Lung microvascular endothelial cell (primary cell): ENCODE measurements at places on chromosomes 11 and 22. TPM values are rescaled to one million over a fixed set of nuclear protein-coding genes. Genes with fewer than 3 reads are reported as not detected.

DNA sequence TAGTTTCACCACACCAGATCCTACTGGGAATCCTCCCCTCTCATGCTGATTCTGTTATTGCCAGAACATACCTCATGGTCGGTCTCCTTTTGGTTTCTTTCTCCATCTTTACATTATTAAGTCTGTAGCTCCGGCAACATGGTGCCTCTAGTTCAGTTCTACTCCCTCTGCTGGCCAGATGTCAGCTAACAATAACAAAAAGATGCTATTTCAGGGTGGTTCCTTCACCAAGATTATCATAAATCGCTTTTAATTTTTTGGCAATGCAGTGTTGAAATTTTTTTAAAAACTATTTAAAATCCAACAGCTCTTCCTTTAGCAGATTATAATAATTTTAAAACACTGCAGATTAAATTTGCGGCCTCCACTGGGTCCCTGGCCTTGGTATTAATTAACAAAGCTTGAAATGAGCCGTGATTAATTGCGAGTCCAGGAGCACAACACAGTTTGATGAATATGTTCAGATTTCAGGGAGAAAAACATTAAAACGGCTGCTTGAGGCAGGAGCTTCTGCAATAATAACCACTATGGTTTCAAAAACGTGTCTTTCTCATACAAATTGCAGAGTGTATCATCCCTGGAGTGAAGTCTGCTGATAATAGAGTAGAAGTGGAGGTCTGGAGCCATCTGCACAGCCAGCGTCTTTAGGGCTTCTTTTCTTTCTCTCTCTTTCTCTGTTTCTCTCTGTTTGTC is 492.9 kb upstream of the KIRREL3 start:
- DNase-seq = no peak

- no peak for DNase-seq
Measured at GRCh38 chr22:17985606-17986005, 38.8 kb downstream of the MICAL3 start.

The P2RX6 gene
- not detected in 2 replicates for total RNA-seq

The APOC3 gene
- not detected in 2 replicates for total RNA-seq

The MISFA gene
- 0.20 and 0.22 TPM in 2 replicates for total RNA-seq

DNA sequence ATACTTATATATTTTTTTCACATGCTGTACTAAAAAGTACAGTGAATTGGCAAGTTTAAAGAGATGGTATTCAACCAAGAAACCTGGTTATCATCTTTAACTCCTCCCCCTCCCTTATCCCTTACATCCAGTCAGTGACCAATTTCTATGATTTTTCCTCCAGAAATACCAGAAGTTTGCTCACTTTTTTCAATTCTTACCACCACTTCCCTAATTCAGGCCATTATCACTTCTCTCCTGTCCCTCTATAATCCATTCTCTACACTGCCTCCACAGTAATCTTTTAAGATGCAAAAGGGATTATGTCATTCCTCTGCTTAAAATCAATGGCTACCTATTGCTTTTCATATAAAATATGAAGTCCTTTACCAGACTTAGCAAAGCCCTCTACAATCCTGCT is 62.8 kb downstream of the CEP57 start:
- DNase-seq = no peak

GRCh38 chr11:122917311-122917710 is 34.8 kb downstream of the JHY start:
- DNase-seq = no peak

DNA sequence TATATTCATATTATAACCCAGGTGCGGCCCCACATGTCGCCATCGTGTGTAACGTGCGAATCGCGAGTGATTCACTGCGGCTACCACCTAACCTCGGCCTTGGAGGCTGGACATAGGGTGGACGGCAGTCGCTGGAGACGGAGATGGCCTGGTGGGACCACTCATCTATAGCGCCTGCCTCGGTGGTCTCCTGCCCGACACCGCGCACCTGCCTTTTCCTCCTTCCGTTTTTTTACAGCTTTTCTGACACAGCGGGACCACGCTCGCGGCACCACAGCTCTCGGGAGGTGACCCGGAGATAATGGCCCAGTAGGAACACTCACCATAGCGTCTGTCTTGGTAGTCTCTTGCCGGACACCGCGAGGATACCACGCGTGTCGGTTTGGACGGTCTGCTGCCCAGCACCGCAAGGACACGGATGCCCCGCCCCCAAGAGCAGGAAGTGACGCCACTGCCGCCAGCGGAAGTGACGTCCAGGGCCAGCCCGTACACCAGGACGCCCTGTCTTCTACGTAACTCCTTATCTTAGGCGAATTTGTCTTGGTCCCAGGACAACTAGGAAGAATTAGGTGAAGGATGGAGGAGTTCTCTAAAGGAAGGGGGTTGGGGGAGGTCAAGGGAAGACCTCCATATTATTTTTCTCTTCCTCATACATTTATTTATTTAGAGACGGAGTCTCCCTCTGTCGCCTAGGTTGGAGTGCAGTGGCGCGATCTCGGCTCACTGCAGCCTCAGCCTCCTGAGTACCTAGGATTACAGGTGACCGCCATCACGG is 6.4 kb downstream of the SNU13 start:
- peak; percentile 91 for DNase-seq

The ZNF70 gene
- 1.3 and 1.8 TPM in 2 replicates for total RNA-seq

The POU2AF3 gene
- not detected in 2 replicates for total RNA-seq

DNA sequence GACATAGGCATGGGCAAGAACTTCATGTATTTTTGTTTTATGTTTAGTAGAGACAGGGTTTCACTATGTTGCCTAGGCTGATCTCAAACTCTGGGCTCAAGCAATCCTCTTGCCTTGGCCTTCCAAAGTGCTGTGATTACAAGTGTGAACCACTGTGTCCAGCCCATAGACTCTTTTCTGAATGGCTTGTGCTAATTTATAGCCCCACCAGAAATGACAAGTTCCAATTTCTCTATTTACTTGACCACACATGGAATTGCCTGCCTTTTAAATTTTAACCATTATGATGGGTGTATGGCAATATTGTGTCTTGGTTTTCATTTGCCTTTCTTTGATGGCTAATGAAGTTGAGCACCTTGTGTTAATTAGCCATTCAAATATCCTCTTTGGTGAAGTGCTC is 85.8 kb upstream of the NECTIN1 start:
- DNase-seq = no peak

GRCh38 chr22:31097941-31098631 is 9.3 kb downstream of the SELENOM start:
- no peak for DNase-seq

GRCh38 chr11:69105461-69106030 is 50.2 kb upstream of the SMIM38 start:
- no peak for DNase-seq

- DNase-seq = no peak
Measured at GRCh38 chr11:24240496-24241175, 256.2 kb upstream of the LUZP2 start.

- no peak for DNase-seq
Measured at GRCh38 chr11:22559416-22559815, 66.2 kb downstream of the FANCF start.

The MUC5AC gene
- total RNA-seq = not detected in 2 replicates

The GPR83 gene
- total RNA-seq = not detected in 2 replicates

DNA sequence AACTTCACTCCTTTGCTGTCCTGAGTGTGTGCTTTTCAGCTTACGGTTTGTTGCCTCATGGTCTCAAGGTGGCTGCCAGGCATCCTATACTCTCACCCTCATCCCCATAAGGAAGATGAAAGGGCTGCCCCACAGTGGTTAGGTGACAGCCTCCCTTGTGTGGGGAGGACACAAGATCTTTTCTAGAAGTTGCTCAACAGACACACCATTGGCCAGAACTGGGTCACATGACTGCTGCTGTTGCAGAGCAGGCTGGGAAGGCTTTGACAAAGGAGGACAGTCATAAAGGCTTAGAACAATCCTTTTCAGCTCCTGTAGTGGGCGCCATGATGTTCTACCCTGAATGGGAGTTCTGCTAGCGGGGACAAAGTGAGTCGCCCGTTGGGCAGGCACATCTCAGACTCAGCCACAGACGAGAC is 69.7 kb upstream of the RASD2 start:
- DNase-seq = no peak

- DNase-seq = no peak
Measured at GRCh38 chr11:59625703-59626102, 10.1 kb upstream of the OSBP start.

DNA sequence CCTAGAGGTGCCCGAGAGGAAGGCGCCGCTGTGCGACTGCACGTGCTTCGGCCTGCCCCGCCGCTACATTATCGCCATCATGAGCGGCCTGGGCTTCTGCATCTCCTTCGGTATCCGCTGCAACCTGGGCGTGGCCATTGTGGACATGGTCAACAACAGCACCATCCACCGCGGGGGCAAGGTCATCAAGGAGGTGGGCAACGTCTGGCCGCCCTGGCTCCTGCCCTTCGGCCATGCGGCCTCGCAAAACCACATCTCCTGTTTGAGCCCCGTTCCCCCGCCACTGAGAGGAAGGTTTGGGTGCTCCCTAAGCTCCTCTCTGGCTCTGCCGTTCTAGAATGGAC is 3.4 kb downstream of the SLC17A6 start:
- DNase-seq = no peak

The OR51I1 gene
- total RNA-seq = not detected in 2 replicates

DNA sequence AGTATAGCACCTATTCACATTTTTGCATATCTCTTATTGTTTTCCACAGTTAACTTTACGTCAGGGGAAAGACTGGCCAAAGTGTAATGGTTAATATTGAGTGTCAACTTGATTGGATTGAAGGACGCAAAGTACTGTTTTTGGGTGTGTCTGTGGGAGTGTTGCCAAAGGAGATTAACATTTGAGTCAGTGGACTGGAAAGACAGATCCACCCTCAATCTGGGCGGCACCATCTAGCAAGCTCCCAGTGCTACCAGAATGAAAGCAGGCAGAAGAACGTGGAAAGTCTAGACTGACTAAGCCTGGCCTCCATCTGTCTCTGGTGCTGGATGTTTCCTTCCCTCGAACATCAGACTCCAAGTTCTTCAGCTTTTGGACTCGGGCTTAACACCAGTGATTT is 1900.7 kb upstream of the RAG2 start:
- DNase-seq = no peak

- DNase-seq = no peak
Measured at GRCh38 chr11:122234257-122234656, 118.2 kb upstream of the BLID start.

DNA sequence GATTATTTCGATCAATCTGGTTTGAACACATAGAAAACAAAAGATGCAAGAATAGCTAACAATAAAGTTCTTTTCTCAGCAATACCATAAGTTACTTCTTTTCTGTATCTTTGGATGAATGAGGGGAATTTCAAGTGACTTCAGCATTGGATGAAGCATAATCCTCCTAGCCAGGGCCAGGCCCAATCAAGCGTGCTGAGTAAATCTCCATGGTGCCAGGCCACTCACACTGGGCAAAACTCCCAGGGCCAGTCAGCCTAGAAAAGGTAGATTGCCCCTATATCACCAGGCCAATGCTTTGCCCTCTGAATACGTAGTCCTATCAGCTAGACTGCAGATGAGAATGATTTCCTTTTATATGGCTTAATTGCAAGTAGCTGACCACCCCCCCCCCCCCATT is 6.0 kb downstream of the CNTF start:
- peak; percentile 6 for DNase-seq

DNA sequence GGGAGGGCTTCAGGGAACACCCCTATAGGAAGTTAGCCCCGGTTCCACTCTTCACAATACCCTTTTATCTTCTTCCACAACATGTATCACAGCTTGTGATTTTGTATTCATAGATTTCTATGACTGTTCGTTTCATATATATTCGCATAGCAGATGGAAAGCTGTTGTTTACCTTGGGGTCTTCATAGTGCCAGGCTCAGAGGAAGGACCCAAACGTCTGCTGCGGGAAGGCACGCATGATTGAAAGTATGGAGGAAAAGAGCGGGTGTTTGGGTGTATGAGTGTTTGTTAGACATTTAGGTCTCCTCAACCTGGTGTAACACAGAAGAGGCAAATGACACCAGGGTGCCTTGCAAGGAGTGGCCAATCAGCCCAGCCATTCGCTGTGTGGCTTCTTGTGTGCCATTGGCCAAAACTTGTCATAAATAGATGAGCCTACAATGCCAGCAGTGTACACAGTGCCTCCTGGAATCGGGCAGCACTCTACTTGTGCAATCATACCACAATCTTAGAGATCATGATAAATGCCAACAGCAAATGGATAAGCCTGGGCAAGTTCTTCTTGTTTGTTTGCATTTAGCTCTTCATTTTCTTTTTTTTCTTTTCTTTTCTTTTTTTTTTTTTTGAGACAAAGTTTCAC is 10.9 kb upstream of the ADA2 start:
- no peak for DNase-seq

The LRRN4CL gene
- total RNA-seq = 0.22 and 0.60 TPM in 2 replicates

The KRTAP5-5 gene
- not detected in 2 replicates for total RNA-seq

GRCh38 chr22:35601013-35601580 is 16.0 kb downstream of the MB start:
- no peak for DNase-seq

The ZNRF3 gene
- 1.5 and 2.0 TPM in 2 replicates for total RNA-seq

DNA sequence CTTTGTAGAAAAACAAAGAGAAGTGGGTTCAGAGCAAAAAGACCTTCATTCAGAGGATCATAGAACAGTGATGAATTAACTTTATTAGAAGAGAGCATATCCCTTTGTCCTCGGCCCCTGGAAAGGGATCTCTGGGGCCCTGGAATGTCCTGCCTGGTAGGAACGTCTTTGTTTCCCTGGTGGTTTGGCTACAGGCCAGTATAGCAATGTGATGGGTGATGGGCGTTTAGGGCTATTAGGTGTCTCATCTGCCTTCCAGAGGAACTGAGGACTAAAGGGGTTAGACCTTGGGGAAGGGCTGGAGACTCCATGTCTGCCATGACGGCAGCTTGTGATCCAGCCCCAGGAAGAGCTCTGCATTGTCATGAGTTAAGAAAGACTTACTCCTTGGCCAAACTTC is 9.1 kb downstream of the APOL4 start:
- peak; percentile 52 for DNase-seq

The SAA4 gene
- total RNA-seq = not detected in 2 replicates

GRCh38 chr11:33242575-33242974 is 14.6 kb upstream of the HIPK3 start:
- no peak for DNase-seq

DNA sequence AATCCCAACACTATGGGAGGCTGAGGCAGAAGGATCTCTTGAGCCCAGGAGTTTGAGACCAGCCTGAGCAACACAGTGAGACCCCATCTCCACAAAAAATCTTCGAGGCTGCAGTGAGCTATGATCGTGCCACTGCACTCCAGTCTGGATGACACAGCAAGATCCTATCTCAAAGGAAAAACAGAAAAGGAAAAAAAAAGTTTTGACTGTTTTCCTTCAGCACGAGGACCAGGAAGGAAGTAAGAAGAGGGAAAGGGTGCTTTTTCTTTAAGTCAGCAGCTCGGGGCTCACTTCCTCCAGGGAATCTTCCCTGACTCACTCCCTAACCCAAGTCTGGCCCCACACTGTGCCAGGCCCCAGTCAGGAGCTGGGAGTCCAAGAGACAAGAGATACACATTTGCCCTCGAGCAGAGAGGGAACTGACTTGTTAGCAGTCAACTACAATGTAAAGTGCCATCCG is 14.2 kb downstream of the ARRB1 start:
- DNase-seq = peak; percentile 69

GRCh38 chr22:28896611-28897010 is 13.2 kb downstream of the ZNRF3 start:
- no peak for DNase-seq

DNA sequence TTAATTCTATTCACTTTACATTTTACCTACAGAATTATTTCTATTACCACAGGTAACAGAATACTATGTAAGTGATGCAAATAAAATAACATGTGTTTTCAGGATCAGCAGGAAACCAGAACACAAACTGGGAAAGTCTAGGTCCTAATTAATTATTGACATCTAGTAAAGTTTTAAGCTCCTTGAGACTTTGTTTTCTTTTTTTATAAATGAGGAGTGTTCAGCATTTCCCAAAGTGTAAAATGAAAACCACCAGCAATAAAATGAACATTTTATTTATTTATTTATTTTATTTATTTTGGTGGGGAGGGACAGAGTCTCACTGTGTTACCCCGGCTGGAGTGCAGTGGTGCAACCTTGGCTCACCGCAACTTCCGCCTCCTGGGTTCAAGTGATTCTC is 123.6 kb downstream of the ARHGAP42 start:
- no peak for DNase-seq
